ENCODE measurements at places on chromosomes 4 and X. TPM values are rescaled to one million over a fixed set of nuclear protein-coding genes. Genes with fewer than 3 reads are reported as not detected.

Gene UGT2B15
- not detected for polyA plus RNA-seq

Gene KLB
- polyA plus RNA-seq, result 0.07 TPM

Gene NIPAL1
- 0.86 TPM for polyA plus RNA-seq

Gene CT47B1
- polyA plus RNA-seq, result not detected

Gene AGTR2
- polyA plus RNA-seq, result not detected

Gene NKX1-1
- polyA plus RNA-seq, result not detected

Gene CHIC1
- polyA plus RNA-seq, result 3.6 TPM

Gene MAPK10
- not detected for polyA plus RNA-seq

DNA sequence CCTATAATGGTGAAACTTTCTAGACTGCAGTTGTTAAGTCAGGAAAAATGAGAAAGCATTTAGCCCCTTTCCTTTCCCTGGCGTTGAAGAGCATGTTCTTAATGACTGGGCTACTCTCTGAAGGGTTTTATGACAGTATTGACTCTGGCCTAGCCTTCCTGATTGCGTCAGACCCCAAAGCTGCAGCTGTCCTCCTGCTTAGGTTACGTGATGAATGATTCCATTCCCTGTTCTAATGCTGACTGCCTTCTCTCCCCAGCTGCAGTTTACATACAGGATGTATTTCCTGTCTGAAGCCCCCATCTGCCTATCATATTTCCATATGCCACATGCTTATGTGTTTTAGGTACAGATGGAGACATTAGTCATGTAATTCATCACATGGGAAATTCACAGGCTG, 105.8 kb upstream of the EGFL6 start:
- H3K4me1 ChIP-seq, result no peaks in the 10 kb centered on the region
- no peak overlapping the region for H3K27ac ChIP-seq
- no peaks in the 10 kb centered on the region for H3K27me3 ChIP-seq

- DNase-seq, result no peak
- H3K27me3 ChIP-seq, result no peaks in the 10 kb centered on the region
- H3K36me3 ChIP-seq, result no peaks in the 10 kb centered on the region
- no peaks in the 10 kb centered on the region for H3K4me1 ChIP-seq
These were observed 76.2 kb upstream of the PAQR3 start for GRCh38 chr4:79015411-79015810.

DNA sequence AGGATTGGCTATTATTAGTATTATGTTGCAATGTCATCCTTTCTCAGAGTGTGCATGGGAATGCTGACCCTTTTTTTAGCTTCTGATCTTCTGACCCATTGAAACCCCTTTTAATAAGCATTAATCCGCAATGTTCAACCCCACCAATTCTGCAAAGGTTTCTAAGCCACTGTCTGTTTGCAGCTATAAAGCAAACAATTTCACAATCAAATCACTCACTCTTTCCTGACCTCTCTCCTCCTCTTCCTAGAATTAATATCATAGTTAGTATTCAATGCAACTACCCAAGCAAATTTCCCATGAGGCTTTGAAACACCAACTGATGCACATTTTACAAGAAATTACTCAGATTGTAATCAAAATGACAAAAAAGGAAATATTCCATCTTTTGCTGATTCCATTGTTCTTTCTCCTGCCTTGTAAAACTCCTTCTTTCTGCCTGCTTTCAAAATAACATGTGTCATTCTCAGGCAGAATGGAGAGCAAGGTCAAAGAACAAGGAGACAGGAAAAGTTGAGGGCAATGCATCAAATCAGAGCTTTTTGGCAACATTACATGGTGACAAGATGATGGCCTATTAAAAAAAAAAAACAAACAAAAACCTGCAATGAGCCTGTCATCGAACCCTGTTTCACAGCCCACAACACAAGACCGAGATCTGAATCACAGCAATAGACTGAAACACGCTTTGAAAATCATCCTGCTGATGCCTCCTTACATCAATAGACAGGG, 253.2 kb upstream of the AR start:
- no peak overlapping the region for H3K27ac ChIP-seq
- no peaks in the 10 kb centered on the region for H3K27me3 ChIP-seq
- H3K4me3 ChIP-seq, result no peak overlapping the region
- no peaks in the 10 kb centered on the region for H3K4me1 ChIP-seq
- no peaks in the 10 kb centered on the region for H3K36me3 ChIP-seq
- DNase-seq, result no peak

DNA sequence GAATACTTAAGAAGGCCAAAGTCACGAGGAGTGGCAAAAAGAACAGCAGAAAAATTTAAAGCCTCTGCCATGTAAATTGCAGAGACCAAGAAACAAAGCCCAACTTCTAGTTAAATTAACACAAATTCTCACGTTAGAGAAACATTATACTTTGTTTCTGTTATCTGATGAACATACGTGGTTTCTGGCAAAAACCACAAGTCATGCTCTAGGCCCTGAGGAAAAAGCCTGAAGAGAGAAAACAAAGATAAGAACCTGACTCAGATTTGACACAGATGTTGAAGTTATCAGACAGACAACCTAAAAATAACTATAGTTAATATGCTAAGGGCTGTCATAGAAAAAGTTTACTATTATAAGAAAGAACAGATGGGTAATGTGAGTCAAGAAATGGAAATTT, 149.1 kb upstream of the PCDH10 start:
- no peaks in the 10 kb centered on the region for H3K4me1 ChIP-seq
- H3K4me3 ChIP-seq, result no peak overlapping the region
- no peak for DNase-seq
- H3K27ac ChIP-seq, result no peak overlapping the region
- no peaks in the 10 kb centered on the region for H3K36me3 ChIP-seq

- H3K36me3 ChIP-seq, result no peaks in the 10 kb centered on the region
- DNase-seq, result no peak
- no peaks in the 10 kb centered on the region for H3K27me3 ChIP-seq
- no peak overlapping the region for H3K27ac ChIP-seq
- H3K4me3 ChIP-seq, result no peak overlapping the region
These were observed 506.9 kb downstream of the MAGEB5 start for GRCh38 chrX:26722666-26723428.

DNA sequence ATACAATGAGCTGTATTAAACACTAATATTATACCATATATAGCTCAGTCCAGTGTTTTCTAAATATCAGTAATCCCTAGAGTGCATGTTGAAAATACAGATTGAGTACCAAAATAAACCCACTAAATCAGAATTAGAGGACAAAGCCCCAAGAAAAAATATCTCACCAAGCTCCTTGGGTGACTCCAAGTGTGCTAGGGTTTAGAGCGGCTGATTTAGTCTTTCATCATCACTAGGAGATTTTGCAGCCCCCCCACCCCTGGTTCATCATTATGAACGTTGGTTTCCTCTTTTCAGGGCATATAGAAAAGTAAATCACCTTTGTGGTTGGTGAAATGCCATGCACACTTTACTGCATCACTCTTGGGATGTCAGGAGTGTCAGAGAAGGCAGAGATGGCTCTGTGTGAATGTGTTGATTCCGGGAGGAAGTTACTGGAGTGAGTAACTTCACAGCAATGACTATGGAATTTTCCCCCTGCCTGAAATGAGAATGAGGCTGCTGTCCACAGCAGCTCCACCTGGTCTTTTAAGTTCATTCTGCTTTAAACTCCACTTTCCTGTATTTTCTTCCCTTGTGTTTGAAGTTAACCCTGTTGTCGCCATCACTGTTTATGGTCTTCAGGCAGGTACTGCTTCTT, 25.2 kb upstream of the ANAPC4 start:
- no peaks in the 10 kb centered on the region for H3K4me1 ChIP-seq
- DNase-seq, result no peak
- no peak overlapping the region for H3K27ac ChIP-seq
- no peak overlapping the region for H3K4me3 ChIP-seq
- H3K36me3 ChIP-seq, result peaks cover 4% of the 10 kb centered on the region

GRCh38 chr4:77815636-77816035, 3.5 kb downstream of the CNOT6L start:
- no peaks in the 10 kb centered on the region for H3K27me3 ChIP-seq
- peak overlapping the region; percentile 20 for H3K27ac ChIP-seq
- no peak for DNase-seq
- peaks cover 36% of the 10 kb centered on the region for H3K4me1 ChIP-seq
- no peak overlapping the region for H3K4me3 ChIP-seq

GRCh38 chr4:125808570-125808969, 493.8 kb downstream of the FAT4 start:
- no peak overlapping the region for H3K27ac ChIP-seq
- no peaks in the 10 kb centered on the region for H3K4me1 ChIP-seq
- no peaks in the 10 kb centered on the region for H3K36me3 ChIP-seq
- H3K27me3 ChIP-seq, result no peaks in the 10 kb centered on the region
- no peak for DNase-seq
- no peak overlapping the region for H3K4me3 ChIP-seq

GRCh38 chrX:124534536-124534935, 188.2 kb downstream of the SH2D1A start:
- H3K4me1 ChIP-seq, result no peaks in the 10 kb centered on the region
- H3K4me3 ChIP-seq, result no peak overlapping the region
- no peaks in the 10 kb centered on the region for H3K36me3 ChIP-seq
- no peaks in the 10 kb centered on the region for H3K27me3 ChIP-seq
- no peak overlapping the region for H3K27ac ChIP-seq

DNA sequence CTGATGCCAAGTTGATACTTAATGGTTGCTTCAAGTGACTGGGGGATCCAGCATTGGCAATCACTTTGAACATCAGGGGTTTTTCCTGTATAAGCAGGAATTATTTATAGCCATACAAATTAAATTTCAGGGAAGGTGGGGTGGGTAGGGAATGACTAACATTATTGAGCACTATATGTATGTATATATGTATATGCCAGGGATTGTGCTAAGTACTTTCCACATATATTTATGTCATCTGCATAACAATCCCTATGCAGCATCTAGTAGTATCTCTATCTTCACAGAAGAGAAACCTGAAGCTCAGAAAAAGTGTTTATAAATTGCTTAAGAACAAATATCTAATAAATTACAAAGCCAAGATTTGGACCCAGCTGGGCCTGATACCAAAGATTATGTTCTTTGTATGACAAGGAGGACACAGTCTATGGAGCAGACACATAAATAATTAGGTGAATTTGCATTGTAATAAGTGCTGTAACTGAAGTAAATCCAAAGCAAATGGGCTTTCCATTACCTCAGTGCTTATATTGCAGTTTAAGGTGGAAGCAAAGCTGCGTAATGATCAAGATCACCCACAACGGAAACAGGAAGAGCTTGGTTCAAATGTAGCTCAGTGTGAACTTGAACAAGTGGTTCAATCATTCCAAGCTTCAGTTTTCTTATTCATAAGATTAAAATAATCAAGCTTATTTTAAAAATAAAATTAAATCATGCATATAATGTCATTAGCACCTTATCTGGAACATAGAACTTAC, 18.9 kb upstream of the RASGEF1B start:
- no peak overlapping the region for H3K4me3 ChIP-seq
- H3K27ac ChIP-seq, result peak overlapping the region; percentile 69
- peak; percentile 27 for DNase-seq
- H3K4me1 ChIP-seq, result peaks cover 27% of the 10 kb centered on the region
- H3K36me3 ChIP-seq, result no peaks in the 10 kb centered on the region

DNA sequence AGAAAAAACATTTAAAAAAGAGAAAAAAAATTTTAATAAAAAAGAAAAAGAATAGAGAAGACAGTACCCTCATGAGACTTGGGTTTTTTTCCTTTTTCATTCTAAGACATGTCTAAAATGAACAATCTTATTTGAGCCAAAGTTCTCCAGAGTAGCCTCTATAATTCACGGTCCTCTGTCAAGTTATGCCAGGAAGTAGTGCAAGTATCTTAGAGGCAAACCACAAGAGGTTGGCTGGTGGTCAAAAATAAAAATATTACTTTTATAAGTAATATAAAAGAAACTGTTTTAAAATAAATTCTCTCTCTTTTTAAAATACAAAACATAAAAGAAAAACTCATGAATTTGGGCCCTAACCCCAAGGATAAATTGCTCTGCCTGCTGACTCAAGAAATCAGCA, 26.5 kb downstream of the HNRNPDL start:
- H3K27ac ChIP-seq, result no peak overlapping the region
- H3K36me3 ChIP-seq, result no peaks in the 10 kb centered on the region
- no peak for DNase-seq
- no peaks in the 10 kb centered on the region for H3K4me1 ChIP-seq
- no peaks in the 10 kb centered on the region for H3K27me3 ChIP-seq

DNA sequence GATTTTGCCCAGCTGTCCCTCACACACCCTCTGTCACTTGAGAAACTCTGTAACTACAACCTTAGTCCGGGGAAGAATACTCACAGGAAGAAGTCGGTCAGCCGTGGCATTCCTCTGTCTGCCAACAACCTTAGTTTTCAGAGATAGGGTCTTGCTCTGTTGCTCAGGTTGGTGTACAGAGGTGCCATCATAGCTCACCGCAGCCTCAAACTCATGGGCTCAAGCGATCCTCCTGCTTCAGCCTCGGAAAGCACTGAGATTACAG, 12.2 kb upstream of the SPCS3 start:
- H3K27ac ChIP-seq, result no peak overlapping the region
- peaks cover 3% of the 10 kb centered on the region for H3K27me3 ChIP-seq
- no peaks in the 10 kb centered on the region for H3K36me3 ChIP-seq
- H3K4me1 ChIP-seq, result no peaks in the 10 kb centered on the region
- no peak for DNase-seq
- no peak overlapping the region for H3K4me3 ChIP-seq

- H3K4me1 ChIP-seq, result no peaks in the 10 kb centered on the region
- H3K36me3 ChIP-seq, result no peaks in the 10 kb centered on the region
- DNase-seq, result no peak
- no peak overlapping the region for H3K4me3 ChIP-seq
- H3K27me3 ChIP-seq, result no peaks in the 10 kb centered on the region
These were observed 39.6 kb downstream of the TMEM164 start for GRCh38 chrX:110042496-110042895.

DNA sequence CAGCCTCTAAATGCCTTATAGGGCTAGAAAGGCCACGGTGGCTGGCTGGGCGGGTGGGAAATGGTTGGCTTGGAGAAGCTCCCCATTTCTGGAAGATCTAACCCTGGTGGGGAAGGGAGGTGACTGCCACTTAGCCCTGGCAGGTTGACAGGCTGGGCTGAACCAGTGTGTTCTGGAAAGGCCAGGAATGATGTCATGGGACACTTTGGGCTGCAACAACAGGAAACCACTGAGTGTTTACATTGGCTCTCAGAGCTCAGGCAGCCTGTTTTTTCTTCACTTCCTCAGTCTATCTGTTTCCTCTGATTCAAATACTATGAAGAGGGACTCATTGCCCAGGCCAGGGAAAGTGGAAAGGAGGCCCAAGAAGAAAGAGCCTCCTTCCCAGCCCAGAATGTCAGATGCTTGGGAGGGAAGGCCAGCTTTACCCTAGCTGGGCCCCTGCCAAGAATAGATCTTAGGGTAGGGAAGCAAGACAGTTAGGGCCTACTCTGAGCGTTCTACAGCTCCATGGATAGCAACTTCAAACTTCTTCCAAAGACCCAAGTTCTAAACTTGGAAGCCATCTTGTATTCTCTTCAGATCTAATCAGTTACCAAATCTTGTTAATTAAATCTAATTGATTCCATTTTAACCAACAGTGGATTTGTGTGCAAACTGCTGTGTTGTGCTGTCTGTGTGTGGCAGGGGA, 65.8 kb upstream of the MSN start:
- H3K4me1 ChIP-seq, result peaks cover 52% of the 10 kb centered on the region
- no peaks in the 10 kb centered on the region for H3K36me3 ChIP-seq
- peak overlapping the region; percentile 59 for H3K27ac ChIP-seq

GRCh38 chr4:41022116-41022515, 192.2 kb downstream of the APBB2 start:
- no peaks in the 10 kb centered on the region for H3K4me1 ChIP-seq
- H3K36me3 ChIP-seq, result no peaks in the 10 kb centered on the region
- H3K4me3 ChIP-seq, result no peak overlapping the region
- no peak for DNase-seq

GRCh38 chr4:38163216-38164006, 203.2 kb downstream of the PTTG2 start:
- no peaks in the 10 kb centered on the region for H3K27me3 ChIP-seq
- peaks cover 12% of the 10 kb centered on the region for H3K4me1 ChIP-seq
- DNase-seq, result no peak
- H3K4me3 ChIP-seq, result no peak overlapping the region
- H3K36me3 ChIP-seq, result no peaks in the 10 kb centered on the region
- no peak overlapping the region for H3K27ac ChIP-seq
